Tibial artery (tissue), 4 donors: ENCODE measurements at places on chromosomes 6 and 20.

- no peak for DNase-seq
- no peak within 1 kb of the TSS for H3K27ac ChIP-seq
- H3K4me1 ChIP-seq = peaks cover 7% of the 10 kb centered on the region
- peak within 1 kb of the TSS; percentile 43 for H3K4me3 ChIP-seq
- no peaks in the 10 kb centered on the region for H3K27me3 ChIP-seq
Observed at GRCh38 chr6:122995921-122996793, at the start of gene CLVS2. CLVS2 (plus strand) TSS chr6:122996235; CDS start chr6:122997778, 1,543 bp downstream.

- H3K4me3 ChIP-seq = no peak overlapping the region
- no peak overlapping the region for H3K27ac ChIP-seq
- H3K27me3 ChIP-seq = no peaks in the 10 kb centered on the region
Observed at GRCh38 chr6:158803733-158804143, 15.4 kb downstream of the EZR start.

DNA sequence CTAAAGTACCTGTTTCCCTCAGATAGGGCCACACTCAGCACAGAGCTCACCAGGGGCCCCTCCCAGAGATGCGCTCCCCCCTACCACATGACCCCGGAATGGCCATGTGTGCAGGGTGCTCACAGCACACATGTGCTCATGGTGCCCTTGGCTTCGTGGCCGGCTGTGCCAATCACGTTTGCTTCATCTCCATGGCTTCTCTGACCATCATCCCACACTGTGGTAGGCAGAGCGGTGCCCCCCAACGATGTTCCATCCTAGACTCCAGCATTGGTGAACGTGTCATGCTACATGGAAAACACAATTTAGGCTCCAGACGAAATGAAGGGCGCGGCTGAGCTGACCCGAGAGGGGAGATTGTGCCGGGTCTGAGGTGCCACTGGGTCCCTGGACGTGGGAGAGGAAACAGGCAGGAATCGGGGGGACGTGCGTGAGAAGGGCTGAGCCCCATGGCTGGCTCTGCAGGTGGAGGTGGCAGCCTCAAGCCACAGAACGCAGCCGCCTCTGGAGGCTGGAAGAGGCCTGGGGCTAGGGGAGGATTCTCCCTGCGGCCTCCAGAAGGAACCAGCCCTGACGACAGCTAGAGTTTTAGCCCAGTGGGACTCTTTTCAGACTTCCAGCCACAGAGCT, 126.5 kb downstream of the DLL1 start:
- H3K27ac ChIP-seq = no peak overlapping the region
- peaks cover 31% of the 10 kb centered on the region for H3K27me3 ChIP-seq
- no peaks in the 10 kb centered on the region for H3K36me3 ChIP-seq
- DNase-seq = no peak
- no peak overlapping the region for H3K4me3 ChIP-seq
- H3K4me1 ChIP-seq = peaks cover 10% of the 10 kb centered on the region

GRCh38 chr6:124163676-124164075, 360.0 kb downstream of the NKAIN2 start:
- H3K4me3 ChIP-seq = no peak overlapping the region
- no peak for DNase-seq
- no peak overlapping the region for H3K27ac ChIP-seq
- H3K4me1 ChIP-seq = no peaks in the 10 kb centered on the region
- no peaks in the 10 kb centered on the region for H3K36me3 ChIP-seq

GRCh38 chr6:18997375-18997826, 610.3 kb downstream of the RNF144B start:
- no peak overlapping the region for H3K27ac ChIP-seq
- no peaks in the 10 kb centered on the region for H3K27me3 ChIP-seq
- DNase-seq = no peak
- no peaks in the 10 kb centered on the region for H3K4me1 ChIP-seq
- H3K4me3 ChIP-seq = no peak overlapping the region
- H3K36me3 ChIP-seq = no peaks in the 10 kb centered on the region

GRCh38 chr20:24990810-24991252, 1.7 kb downstream of the APMAP start:
- peaks cover 33% of the 10 kb centered on the region for H3K4me1 ChIP-seq
- H3K27me3 ChIP-seq = no peaks in the 10 kb centered on the region

- no peak overlapping the region for H3K27ac ChIP-seq
- H3K4me1 ChIP-seq = no peaks in the 10 kb centered on the region
- peaks cover 9% of the 10 kb centered on the region for H3K27me3 ChIP-seq
- no peak for DNase-seq
Observed at GRCh38 chr6:166776571-166776970, 149.5 kb upstream of the RPS6KA2 start.

- H3K27me3 ChIP-seq = no peaks in the 10 kb centered on the region
- no peaks in the 10 kb centered on the region for H3K36me3 ChIP-seq
- H3K4me1 ChIP-seq = peaks cover 6% of the 10 kb centered on the region
- H3K4me3 ChIP-seq = no peak overlapping the region
Observed at GRCh38 chr6:125784365-125784764, 6.4 kb upstream of the NCOA7 start.

DNA sequence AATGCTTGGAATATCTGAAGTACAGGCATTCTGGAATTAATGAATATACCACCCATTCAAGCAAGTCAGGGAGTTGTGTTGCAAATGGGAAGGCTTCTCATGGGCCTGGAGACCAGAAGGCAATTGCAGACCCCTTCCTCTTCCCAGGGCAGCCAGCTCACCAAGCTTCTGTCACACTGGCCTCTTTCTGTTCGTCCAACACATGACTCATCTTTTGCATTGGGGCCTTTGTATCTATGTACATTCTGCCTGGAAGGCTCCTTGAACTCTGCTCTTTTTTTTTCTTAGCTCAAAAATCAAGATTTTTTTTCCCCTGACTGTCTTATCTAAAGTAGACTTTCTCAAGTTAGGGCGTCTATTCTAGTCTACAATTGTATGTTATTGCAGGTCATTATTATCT, 132.9 kb upstream of the MYLIP start:
- no peaks in the 10 kb centered on the region for H3K27me3 ChIP-seq
- no peak overlapping the region for H3K4me3 ChIP-seq
- H3K27ac ChIP-seq = no peak overlapping the region
- DNase-seq = no peak
- H3K36me3 ChIP-seq = no peaks in the 10 kb centered on the region

DNA sequence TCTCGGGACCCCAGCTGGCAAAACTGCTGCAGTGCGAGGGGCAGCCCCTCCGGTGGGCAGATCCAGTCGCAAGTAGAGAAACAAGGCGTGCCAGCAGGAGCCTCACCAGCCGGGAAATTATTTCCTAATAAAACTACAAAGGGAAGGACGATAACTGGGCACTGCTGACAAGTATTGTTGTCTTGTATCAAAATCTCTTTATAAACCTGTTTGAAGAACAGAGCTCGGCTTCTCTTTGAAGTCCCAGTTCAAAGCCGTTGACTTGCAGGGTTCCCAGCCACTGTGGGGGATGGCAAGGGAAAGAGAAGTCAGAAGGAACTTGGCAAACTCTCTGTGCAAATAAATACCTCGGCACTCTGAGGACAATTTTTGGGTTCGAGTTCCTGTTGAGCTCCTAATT, 504.5 kb downstream of the CD83 start:
- H3K4me3 ChIP-seq = no peak overlapping the region
- DNase-seq = no peak
- no peaks in the 10 kb centered on the region for H3K27me3 ChIP-seq
- no peaks in the 10 kb centered on the region for H3K4me1 ChIP-seq
- H3K27ac ChIP-seq = no peak overlapping the region

DNA sequence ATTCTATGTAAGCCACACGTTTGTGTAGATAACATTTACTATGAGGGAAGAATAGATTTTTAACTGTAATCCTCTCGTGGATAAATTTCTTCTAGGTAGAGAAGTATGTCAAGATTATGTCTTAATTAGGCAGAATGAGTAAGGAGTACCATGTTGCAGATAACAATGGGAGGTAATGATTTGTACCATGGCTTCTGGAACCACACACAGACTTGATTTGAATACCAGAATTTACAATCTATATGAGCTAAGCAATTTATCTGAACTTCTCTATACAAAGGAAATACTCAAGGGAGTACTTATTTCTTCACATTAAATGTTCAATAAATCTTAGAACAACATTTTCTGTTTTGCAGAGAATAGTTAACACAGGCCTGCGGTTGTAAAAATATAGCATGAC, 51.5 kb downstream of the RPS12 start:
- H3K4me1 ChIP-seq = no peaks in the 10 kb centered on the region
- no peaks in the 10 kb centered on the region for H3K27me3 ChIP-seq
- no peaks in the 10 kb centered on the region for H3K36me3 ChIP-seq
- H3K4me3 ChIP-seq = no peak overlapping the region
- no peak overlapping the region for H3K27ac ChIP-seq

GRCh38 chr6:3090013-3090412, 21.7 kb downstream of the RIPK1 start:
- no peaks in the 10 kb centered on the region for H3K27me3 ChIP-seq
- peaks cover 21% of the 10 kb centered on the region for H3K36me3 ChIP-seq
- no peak overlapping the region for H3K4me3 ChIP-seq
- DNase-seq = no peak

GRCh38 chr6:23176471-23176870, 607.1 kb downstream of the HDGFL1 start:
- DNase-seq = no peak
- H3K4me3 ChIP-seq = peak overlapping the region; percentile 39

GRCh38 chr20:59400708-59401107, 100.3 kb downstream of the EDN3 start:
- H3K4me3 ChIP-seq = no peak overlapping the region
- H3K36me3 ChIP-seq = no peaks in the 10 kb centered on the region
- H3K27ac ChIP-seq = no peak overlapping the region
- no peaks in the 10 kb centered on the region for H3K4me1 ChIP-seq
- DNase-seq = no peak
- H3K27me3 ChIP-seq = peaks cover 72% of the 10 kb centered on the region

DNA sequence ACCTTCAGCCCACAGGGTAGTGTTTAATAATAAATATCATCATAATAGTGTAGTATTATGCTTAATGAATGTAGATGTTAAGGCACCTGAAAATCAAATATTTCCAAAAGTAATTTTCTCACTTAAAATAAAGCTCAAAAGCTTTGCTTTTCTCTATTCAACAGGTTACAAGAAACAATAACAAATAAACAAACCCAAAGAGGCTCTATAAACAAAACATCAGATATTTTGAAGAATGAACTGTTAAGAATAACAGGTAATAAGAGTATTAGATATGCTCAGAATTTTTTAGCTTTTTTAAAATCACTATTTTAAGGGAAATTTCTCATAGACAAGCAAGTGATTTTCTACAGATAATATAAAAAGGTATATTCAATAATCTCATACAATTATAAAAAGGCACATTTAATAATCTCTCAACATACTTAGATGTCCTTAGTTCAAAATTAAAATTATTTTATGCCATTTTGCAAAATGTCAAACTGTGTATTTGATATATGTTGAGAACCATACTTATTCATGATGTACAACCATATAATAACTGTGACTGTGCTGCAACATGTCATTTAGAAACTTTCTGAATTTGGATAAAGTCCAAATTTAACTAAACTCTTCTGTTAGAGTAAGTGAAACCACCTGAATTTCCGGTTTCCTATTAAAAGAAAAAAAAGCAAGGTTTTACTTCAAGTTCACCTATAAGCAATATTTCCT, 35.8 kb downstream of the PHIP start:
- H3K27me3 ChIP-seq = no peaks in the 10 kb centered on the region
- H3K4me1 ChIP-seq = no peaks in the 10 kb centered on the region
- no peak for DNase-seq
- H3K4me3 ChIP-seq = no peak overlapping the region

- no peak overlapping the region for H3K27ac ChIP-seq
- H3K36me3 ChIP-seq = no peaks in the 10 kb centered on the region
- no peaks in the 10 kb centered on the region for H3K4me1 ChIP-seq
Observed at GRCh38 chr6:89007209-89008000, 44.0 kb upstream of the RNGTT start.

DNA sequence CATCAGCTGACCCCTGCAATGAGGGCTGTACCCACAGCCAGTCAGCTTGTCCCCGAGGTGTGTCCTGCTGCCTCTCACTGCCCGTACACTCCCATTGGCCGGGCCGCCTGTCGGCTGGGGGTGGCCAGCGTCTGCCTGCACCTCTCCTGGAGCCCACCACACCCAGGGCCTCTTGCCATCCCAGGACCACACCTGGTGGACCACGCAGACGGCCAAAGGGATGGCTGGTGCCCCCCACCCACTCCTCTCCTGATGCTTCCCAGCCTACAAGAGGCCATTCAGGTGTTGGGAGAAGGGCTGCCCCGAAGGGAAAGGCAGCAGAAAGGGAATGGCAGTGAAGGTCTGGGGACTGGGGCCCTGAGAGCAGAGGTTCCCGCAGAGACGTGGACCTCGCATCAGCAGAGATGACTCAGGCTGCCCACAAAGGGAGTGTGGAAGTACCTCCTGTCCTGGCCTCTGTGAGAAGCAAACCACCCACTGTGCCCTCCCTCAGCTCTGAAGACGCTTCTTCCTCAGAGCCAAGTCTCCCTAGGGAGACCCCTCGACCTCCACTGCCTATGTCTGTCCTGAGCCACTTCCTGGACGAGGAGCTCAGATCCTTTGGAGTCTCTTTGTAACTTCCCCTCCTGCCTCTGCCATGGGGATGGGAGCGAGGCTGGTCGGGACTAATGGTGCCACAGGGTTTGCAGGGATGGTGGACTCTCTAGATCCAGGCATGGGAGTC, 60.9 kb downstream of the PYGB start:
- no peaks in the 10 kb centered on the region for H3K27me3 ChIP-seq
- no peaks in the 10 kb centered on the region for H3K36me3 ChIP-seq
- H3K4me1 ChIP-seq = no peaks in the 10 kb centered on the region
- DNase-seq = no peak
- H3K27ac ChIP-seq = peak overlapping the region; percentile 50

GRCh38 chr6:36769183-36769675, 70.0 kb downstream of the CPNE5 start:
- no peaks in the 10 kb centered on the region for H3K36me3 ChIP-seq
- no peak for DNase-seq
- H3K4me1 ChIP-seq = no peaks in the 10 kb centered on the region

GRCh38 chr20:53939572-53940359, 130.6 kb downstream of the BCAS1 start:
- H3K4me3 ChIP-seq = no peak overlapping the region
- peak overlapping the region; percentile 36 for H3K27ac ChIP-seq
- no peaks in the 10 kb centered on the region for H3K36me3 ChIP-seq
- H3K4me1 ChIP-seq = no peaks in the 10 kb centered on the region

DNA sequence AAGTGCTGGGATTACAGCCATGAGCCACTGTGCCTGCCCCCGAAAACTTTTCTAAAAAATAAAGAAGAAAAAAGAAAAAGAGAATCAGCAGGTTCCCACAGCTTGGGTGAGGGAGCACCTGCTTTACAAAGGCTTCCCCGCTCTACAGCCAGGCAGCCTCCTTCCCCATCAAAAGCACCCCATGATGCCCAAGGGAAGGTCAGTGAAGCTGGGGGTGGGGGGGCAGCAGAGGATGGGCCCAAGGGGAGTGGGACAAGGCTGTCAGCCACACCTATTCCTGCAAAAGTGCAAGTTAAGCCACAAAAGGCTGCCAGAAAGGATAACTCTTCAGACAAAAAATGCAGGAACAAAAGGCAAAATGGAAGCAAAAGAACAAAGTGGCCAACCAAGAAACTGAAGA, 72.5 kb downstream of the FAM50B start:
- no peak overlapping the region for H3K4me3 ChIP-seq
- no peak for DNase-seq
- no peak overlapping the region for H3K27ac ChIP-seq
- no peaks in the 10 kb centered on the region for H3K27me3 ChIP-seq
- H3K4me1 ChIP-seq = no peaks in the 10 kb centered on the region
- no peaks in the 10 kb centered on the region for H3K36me3 ChIP-seq
